ENCODE measurements at places on chromosomes 4 and X.

- no peak for DNase-seq
Observed at GRCh38 chr4:2799971-2800690, 7.2 kb downstream of the SH3BP2 start.

- DNase-seq: no peak
Observed at GRCh38 chr4:89434364-89434988, 126.9 kb upstream of the GPRIN3 start.

GRCh38 chrX:25343060-25343459 is 327.3 kb upstream of the ARX start:
- no peak for DNase-seq

DNA sequence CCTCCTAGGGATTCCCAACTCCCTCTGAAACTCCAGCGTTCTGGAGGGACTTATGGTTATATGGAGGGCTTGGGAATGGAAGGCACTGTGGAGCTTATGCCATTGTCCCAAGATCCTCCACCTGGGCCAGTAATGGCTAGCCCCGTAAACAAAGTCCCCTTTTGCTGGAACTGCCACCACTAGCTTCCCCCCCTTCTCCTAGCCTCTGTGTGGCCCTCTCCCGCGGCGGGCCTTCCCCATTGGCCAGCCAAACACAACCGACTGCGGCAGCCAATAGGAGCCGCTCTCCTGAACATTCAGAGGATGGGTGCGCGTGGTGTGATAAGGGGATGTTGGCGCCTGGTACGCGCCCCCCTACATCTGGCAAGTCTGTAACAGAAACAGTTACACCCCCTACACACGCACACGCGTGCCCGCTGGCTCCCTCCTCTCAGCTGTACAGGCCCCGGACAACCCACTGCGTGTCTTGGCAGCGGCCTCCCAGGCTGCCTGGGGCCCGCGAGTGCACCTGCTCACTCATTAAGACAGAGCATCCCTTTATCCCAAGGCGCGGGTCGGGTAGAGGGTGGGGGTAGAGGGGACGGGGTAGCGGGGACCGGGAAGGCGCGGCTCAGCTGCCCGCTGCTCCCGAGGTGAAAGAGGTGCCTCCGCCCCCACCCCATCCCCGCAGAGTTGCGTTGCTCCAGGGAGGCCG is 863 bp upstream of the RAB33A start:
- DNase-seq: peak; percentile 34

DNA sequence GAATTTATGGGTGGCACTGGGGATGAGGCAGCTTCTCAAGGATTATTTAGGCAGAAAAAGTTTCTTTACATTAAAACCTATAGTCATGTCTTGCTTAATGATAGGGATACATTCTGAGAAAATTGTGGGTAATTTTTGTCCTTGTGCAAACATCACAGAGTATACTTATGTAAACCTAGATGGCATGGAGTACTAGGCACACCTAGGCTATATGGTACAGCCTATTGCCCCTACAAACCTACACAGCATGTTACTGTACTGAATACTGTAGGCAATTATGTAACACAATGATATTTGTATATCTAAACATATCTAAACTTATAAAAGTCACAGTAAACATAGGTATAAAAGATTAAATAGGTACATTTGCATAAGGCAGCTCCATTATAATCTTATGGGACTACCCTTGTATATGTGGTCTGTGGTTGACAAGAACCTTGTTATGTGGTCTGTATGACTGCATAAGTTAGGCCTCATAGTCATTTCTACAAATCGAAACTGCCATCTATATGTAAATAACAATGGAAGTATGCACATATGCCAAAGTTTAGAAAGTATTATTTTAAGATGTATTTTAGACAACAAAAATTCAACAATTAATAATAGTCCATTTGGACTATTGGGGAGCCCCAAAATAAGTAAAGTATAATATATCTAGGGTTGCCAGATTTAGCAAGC is 87.3 kb downstream of the CFAP299 start:
- DNase-seq: no peak

DNA sequence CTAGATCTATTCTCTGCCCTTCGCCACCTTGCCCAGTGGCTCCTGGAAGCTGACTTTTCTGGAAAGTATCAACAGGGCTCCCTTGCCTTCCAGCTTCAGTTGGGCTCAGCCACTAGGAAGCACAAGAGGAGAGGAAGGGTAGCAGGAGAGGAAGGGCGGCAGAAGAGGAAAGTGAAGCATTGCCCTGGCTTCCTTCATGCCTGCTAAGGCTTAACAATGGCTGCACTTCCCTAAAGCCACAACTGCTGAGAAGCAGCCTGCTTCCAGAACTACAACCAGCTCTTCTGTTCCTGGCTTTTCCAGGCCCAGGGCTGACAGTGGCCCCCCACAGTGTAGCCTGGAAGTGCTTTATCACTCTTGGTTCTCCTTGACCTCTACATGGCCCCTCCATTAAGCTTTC is 29.1 kb upstream of the PGM2 start:
- no peak for DNase-seq

DNA sequence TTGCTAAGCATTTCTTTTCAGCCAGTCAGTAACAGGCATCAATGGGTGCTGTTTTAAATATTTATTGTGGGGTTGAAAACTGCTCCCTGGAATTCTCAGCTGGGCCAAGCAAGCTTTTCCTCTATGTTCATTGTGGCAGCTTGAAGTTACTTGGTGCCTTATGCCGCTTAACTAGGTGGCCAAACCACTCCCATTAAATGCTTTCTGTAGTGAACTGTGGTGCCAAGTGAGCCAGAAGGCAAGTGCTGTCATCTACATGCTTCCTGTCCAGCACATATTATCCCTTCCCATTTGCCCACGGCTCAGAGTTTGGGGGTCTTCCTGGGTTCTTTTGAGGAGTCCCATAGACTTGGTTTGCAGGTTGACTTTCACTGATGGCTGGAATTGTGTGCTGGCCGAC is 64.8 kb downstream of the TAB3 start:
- DNase-seq: no peak

- DNase-seq: no peak
Observed at GRCh38 chrX:24979081-24979480, 36.7 kb downstream of the ARX start.

- DNase-seq: no peak
Observed at GRCh38 chr4:30720661-30721184, 554 bp downstream of the PCDH7 start.

GRCh38 chr4:165965503-165965902 is 92.5 kb downstream of the TLL1 start:
- DNase-seq: no peak

Measured in stimulated activated CD4-positive, alpha-beta T cell treated with anti-CD3 and anti-CD28 coated beads, TNF-alpha, amount 100 ng/mL, for 4 hours (primary cell).